ENCODE measurements at places on chromosomes 13 and 19.

DNA sequence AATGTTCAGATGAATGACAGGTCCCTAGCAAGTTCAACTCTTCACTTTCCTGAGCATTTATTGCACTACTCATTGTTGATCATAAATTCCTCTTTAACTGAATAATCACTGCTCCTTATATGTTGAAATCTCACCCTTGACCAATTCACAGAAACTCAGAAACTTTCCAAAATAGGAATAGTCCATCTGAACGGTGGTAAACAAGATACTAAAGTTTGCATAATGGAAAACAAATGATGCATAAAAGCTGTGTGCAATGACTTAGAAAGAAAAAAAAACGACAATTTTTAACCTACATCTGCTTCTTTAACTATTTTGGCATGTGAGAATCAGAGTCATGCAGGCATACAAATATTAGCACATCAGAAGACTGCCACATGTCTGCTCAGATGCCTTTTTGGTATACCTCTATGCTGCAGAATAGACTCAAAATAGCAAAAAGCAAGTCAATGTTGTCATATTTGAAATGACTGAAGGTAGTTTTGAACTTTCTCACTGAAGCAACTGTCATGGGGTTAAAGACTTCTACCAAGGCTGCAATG, 34.8 kb downstream of the SLC10A2 start:
- DNase-seq: no peak

DNA sequence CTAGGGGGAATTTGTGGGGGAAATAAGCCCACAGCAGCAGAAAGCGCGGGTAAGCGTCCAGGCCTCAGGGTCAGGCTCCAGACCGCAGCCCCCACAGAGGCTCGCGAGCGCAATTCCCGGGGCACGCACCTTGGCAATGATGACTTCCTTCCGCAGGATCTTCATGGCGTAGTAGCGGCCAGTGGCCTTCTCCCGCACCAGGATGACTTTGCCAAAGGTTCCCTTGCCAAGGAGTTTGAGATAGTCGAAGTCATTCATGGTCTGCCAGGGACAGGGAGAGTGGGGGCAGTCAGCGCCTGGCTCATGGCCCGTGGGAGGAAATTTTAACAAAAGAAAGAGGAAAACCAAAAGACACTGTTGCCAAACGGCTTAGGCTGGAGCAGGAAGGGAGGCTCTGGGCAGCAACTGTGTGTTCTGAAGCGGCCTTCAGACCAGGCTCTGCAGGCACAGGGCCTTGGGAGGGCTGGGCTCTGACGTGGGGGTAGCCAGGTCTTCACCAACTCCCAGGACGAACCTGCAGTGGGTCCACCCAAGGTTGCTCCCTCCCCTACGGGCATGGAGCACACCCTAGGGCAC, 15.4 kb upstream of the CCNP start:
- DNase-seq: no peak

DNA sequence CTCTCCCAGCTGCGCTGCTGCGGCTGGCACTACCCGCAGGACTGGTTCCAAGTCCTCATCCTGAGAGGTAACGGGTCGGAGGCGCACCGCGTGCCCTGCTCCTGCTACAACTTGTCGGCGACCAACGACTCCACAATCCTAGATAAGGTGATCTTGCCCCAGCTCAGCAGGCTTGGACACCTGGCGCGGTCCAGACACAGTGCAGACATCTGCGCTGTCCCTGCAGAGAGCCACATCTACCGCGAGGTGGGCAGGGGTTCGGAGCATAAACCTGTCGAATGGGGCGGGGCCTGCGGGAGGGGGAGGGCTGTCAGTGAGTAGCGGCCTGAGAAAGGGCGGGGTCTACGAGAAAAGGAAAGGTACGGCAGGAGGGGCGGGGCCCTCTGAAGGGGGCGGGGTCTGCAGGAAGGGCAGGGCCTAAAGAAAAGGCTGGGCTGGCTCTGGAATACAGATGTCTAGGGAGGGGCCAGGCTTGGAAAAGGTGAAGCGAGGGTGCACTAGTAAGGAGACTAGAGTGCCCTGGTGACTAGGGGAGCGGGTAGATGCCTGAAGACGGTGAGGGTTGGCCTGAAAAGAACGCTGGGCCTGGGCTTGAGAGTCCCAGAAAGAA, 3.6 kb downstream of the CD37 start:
- peak; percentile 43 for DNase-seq

DNA sequence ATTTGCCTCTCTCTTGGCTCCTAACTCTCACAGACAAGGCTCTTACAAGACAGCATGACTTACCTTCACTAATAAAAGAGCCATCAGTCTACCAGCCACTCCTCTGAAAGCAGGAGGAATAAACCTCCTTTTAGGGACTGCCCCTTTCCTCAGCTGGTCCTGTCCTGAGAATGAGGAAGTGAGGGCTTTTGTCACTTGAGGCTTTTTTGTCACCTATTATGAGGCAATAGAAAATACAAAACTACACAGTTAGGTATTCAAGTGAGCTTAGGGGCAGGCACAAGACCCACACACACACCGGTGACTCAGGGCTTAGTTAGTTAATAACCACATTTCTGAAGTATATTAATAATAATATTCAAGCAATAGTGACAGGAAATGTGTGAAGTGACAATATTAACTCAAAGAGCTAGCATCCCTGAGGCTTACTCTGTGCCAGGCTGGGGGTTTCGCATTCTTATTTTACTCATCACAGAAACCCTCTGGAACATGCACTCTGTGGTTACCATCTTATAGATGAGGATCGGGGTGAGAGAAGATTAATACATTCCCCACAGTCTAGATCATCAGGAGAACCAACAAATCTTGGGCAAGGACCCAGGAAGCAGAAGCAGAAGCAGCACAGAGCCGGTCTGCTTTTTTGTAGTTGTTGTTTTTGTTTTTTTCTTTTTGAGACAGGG, 379.9 kb downstream of the LIG4 start:
- no peak for DNase-seq

DNA sequence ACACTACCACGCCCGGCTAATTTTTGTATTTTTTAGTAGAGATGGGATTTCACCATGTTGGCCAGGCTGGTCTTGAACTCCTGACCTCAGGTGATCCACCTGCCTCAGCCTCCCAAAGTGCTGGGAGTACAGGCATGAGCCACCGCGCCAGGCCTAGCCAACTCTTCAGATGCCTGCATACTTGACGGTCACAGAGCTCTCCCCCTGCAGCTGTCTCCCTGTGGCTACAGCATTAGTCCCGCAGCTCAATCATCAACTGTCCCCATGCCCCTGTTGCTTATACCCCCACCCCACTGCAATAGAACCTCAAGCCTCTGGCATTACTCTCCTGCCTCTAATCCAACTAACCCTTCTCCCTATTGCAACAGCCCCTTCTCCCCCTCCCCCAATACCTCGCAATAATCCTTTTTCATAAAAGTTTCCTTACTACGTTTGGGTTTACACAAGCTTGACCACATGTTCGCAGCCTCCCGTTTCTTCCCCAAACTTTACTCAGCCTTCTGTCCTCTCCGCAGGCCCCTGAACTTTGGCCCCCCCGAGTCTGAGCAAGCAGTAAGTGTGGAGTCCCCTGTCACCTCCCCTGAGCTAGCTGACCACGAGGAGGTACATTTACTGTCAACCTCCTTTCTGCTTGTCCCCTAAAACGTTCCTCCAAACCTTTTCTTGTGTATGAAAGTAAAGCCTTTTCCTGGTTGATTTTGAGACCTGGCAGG, 1.7 kb downstream of the ZNF77 start:
- DNase-seq: no peak

DNA sequence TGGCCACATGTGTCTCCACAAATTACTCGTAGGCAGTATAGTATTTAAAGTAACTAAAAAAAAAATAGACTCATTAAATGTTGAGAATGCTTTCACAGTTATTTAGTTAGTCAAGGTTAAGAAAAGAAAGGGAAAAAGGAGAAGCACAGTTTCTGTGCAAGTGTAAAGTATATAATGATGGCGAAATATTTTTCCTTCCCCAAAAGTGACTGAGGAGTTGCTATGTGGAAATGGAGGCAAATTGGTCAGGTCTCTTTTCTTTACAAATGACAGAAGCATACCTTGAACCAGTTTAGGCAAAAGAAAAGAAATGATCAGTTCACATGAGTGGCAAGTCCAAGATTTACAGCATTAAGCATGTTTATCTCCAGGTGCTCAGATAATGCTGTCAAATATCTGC, 18.0 kb downstream of the CSNK1A1L start:
- no peak for DNase-seq

GRCh38 chr13:22121146-22121739, 450.4 kb downstream of the FGF9 start:
- DNase-seq: no peak

DNA sequence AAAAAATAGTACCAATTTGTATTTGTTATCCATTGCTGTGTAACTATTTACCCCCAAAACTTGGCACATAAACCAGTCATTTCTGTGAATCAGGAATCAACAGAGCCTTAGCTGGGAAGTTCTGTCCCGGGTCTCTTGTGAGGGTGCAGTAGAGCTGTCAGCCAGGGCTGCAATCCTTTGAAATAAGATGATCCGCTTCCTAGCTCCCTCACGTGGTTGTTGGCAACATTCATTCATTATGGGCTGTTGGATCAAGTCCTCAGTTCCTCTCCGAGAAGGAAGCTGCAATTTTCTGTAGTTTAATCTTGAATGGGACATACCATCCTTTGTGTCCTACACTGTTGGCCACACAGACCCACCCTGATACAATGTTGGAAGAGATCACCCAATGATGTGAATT, 277.2 kb downstream of the SUCLA2 start:
- DNase-seq: no peak

DNA sequence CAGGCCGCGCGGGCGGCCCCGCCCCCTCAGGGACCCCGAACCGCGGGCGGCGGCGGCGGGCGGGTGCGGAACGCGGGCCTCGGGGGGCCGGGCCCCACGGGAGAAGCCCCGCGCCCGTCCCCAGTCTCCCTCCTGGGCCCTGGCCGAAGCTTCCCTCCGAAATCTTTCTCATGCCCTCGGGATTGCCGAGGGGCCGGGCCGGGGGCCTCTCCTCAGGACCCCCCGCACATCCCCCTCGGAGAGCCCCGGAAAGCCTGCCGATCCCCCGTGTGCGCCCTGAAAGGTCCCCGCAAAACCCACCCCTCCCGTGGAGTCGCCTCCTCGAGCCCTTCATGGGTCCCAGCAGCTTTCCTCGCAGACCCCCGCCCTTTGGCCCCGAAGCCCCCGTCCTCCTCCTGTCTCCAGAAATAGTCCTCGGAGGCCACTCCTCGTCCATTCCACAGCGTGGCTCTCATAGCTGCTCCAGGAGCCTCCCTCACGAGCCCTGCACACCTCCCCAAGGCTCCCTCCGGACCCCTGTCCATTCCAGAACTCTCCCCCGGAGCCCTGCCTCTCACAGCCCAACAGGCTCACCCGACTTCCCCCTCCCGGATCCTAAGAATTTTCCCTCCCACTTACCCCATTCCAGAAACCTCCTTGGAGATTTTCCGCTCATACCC, 555 bp downstream of the SAMD4B start:
- DNase-seq: no peak

- DNase-seq: no peak
These were observed 80.6 kb downstream of the ABCC4 start for GRCh38 chr13:95220611-95221010.

GRCh38 chr19:28539759-28540158, 673.2 kb downstream of the UQCRFS1 start:
- no peak for DNase-seq

DNA sequence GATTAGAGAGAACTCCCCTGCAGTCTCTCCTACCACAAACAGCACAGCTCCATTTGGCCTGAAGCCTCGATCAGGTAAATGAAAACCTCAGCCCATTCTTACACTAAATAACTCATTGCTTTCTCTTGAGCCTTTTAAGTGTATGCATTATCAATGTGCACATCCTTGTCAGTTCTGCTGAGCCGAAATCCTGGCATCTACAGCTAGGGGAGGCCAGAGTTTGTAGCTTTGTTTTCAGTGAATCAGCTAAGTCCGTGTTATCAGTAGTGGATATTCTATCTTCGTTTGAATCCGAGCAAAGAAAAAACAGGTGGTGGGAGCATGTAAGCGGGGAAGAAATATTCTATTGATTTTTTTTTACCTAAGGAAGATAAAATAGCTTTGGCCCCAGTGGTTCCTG, 84.4 kb downstream of the ESD start:
- DNase-seq: no peak

DNA sequence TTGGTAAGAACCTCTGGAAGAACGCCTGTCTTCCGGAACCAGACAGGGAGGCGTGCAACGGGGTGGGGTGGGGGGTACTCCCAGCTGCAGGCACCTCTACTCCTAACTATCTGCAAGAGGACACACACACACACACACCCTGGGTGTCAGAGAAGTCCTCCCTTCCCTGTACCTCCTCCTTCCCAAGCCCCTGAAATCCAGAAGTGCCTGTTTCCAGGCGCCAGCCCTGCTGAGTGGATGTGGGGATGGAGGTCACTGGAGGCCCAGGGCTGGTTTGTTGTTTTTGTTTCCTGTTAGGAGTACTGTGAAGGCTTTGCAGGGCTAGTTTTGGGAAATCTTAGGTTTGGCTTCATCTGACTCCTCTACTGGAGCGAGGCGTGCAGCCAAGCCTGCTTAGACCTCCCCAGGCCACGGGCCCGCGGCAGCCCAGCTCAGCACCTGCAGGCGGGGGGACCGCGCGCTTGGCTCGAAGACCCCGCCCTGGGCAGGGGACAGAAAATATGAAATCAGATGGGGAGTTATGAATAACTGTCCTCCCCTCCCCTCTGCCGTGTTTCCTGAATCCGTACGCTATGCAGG, 36.4 kb downstream of the SOX1 start:
- no peak for DNase-seq

DNA sequence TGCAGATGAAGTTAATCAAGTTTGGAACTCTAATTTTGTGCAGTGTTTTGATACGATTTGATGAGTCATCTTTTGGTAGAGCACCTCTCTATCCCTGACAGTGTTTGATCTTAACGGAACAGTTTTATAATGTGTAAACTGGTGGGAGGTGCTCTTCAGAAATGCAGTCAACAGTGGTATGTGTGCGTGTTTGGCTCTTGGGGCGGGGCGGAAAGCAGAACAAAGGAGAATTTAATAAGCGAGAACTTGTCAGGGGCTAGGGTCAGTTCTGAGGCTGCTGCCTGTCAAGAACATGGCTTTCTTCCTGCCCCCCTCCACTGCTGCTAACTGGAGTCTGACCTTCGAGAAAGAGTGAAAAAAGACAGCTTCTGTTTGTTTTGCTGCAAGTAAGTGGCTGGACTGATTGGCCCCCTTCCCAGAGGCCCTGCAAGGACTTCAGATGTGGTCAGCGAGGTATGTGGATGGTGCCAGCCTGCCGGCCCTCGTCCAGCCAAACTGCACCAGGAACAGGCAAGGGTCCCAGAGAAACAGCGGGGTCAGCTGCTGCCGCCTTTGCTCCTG, 40.8 kb downstream of the BBC3 start:
- peak; percentile 71 for DNase-seq

DNA sequence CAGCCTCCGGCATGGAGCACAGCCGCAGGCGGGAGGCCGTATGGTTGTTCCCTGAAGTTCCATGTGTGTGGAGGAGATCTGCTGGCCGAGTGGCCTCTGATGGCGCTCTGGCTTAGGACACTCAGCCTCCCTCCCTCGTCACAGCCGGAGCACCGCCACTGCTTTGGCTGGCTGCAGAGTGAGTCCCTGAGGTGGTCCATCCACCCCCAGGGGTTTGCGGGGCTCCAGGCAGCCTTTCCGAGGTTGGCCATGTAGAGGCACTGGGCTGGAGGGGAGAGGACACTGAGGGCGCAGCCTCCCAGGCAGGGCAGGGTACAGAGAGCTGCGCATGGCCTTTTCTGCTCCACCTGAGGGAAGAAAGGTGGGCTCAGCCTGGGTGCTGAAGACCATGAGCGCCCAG, 19.8 kb upstream of the NPAS1 start:
- no peak for DNase-seq

- DNase-seq: no peak
These were observed 16.3 kb downstream of the SERP2 start for GRCh38 chr13:44389876-44390275.

GRCh38 chr13:43572656-43573360, 214.0 kb downstream of the ENOX1 start:
- DNase-seq: no peak

All from activated T-cell treated with anti-CD3 and anti-CD28 coated beads, Interleukin-2, amount 50 U/mL, for 24 hours (primary cell).